Frontal cortex (tissue), 4 donors: ENCODE measurements at places on chromosomes 7 and 10.

DNA sequence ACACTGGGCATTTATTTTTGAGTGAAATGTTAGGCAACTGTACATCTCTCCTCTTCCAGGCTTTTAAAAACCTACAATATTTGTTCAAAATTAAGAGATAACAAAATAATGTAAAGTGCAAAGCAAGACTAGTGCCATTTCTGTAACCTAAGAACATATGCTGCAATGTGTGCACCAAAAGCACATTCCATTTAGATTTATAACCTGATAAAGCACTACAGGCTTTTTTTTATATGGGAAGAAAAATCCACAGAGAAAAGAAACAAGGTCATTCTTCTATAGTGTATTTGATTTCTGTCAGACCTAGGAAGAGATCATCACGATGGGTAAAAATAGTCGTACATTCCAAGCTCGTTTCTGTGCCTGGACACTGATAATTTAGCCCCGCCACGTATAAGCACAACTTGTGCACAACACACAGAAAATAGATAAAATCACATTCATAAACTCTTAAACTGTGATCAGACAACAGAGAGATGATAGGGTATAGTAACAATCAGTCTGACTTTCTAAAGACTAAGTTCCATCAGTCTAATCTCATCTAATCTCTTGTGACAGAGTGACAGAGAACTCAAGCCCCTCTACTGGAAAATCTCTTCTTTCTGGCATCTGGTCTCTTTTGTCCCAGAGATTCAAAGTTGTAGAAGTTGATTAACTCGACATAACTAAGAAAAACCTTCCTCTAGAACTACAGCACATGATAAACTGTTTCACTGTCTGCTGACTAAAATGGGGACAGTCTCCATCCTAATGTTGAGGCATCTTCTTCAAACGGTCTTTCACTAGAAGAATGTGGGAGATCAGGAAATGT lies 6.7 kb downstream of the LAMB1 start:
- no peak for DNase-seq

GRCh38 chr10:89092981-89093380 lies 102.4 kb downstream of the FAS start:
- DNase-seq = no peak

DNA sequence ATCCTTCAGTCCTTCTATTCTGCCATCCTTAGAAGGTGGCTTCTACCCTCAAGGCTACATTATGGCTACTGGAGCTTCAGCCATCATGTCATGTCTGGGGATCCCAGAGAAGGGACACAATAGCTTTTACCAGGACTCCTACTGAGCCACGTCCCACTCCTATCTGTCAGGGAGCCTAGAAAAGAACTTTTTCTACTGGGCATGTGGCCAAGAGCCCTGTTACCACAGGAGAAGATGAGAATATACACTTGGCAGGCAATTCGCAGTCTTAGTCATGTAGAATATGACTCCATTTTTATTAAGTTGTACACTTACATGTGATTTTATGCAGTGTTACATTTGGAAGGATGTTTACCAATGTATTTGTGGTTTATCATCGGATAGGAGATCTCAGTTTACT lies 64.6 kb upstream of the KCNMA1 start:
- DNase-seq = no peak

DNA sequence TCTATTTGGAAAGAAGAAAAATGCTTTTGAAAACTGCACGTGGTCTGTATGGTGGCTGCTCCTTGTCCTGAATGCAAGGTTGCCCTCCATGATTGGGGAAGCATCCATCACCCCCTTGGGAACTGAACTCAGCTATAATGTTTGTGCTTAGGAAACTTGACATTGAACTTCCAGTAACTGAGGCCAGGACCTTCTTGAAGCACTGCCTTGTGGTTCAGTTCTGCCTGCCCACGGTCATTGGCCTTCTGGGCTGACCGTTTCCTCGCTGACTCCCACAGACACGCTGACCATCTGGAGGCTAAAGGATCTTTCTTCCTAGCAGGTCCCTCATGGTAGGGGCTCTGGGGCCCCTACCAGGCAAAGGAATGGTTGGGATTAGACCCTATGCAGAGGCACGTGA lies 247.8 kb downstream of the CAMK1D start:
- DNase-seq = no peak

DNA sequence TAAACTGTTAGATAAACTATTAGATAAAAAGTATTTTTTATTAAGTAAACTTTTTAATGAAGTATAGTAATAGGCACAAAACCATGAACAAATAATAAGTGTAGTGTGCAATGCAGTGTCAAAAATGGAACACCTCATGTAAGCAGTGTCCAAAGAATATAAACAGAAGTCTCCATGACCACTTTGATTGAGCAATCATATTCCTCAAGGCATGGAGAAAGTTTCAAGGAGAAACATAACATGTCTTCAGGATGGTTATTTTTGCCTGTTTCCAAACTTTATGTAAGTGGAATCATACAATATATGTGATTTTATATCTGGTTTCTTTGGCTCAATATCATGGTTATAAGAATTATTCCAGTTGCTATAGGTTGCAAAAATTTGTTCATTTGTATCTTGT lies 6.1 kb upstream of the RELN start:
- no peak for DNase-seq

DNA sequence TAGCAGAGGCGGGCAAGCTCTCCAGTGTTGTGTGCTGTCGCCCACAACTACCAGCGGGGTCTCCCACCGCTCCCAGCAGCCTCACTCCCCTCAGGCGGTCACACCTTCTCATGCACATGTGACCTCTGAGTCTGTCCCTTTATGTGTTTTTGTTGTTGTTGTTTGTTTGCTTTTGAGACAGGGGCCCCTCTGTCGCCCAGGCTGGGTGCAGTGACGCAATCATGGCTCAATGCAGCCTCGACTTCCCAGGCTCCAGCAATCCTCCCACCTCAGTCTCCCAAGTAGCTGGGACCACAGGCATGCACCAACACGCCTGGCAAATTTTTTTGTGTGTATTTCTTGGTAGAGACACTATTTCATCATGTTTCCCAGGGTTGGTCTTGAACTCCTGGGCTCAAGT lies 1.5 kb downstream of the CPSF4 start:
- no peak for DNase-seq

DNA sequence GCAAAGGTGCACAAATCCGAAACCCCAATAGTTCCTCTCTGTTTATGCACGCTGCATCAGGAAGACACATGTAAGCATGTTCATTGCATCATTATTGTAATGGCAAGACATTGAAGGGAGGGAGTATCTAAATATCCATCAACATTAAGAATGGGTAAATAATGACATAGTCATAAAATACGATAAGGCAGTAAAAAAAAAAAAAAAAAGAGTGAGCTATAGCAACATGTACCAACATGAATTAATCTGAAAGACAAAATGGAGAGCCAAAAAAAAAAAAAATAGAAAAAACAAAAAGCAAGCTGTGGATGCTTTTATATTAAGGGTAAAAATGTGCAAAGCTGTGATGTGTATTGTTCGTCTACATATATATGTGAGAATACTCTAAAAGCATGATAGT lies 70.2 kb upstream of the ABLIM1 start:
- DNase-seq = no peak

DNA sequence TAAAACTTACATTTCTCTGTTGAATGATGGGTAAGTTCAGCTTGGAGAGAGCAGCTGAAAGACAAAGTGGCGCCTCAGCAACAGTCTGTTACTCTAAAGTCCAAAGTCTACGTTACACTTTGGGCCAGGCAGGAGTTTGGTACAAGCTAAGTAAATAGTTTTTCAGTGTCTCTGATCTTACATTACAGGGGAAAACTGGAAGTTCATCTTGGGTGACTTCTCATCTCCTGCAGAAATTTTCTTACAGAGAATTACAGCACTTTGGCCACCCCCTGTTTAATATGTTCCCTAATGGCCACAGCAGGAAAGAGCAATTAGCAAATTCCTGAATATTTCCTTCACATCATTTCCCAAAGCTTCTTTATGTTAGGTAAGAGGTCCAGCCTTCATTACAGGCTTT lies 67.1 kb downstream of the ABCC2 start:
- no peak for DNase-seq

GRCh38 chr10:22810643-22811465 lies 96.5 kb upstream of the PIP4K2A start:
- DNase-seq = no peak

DNA sequence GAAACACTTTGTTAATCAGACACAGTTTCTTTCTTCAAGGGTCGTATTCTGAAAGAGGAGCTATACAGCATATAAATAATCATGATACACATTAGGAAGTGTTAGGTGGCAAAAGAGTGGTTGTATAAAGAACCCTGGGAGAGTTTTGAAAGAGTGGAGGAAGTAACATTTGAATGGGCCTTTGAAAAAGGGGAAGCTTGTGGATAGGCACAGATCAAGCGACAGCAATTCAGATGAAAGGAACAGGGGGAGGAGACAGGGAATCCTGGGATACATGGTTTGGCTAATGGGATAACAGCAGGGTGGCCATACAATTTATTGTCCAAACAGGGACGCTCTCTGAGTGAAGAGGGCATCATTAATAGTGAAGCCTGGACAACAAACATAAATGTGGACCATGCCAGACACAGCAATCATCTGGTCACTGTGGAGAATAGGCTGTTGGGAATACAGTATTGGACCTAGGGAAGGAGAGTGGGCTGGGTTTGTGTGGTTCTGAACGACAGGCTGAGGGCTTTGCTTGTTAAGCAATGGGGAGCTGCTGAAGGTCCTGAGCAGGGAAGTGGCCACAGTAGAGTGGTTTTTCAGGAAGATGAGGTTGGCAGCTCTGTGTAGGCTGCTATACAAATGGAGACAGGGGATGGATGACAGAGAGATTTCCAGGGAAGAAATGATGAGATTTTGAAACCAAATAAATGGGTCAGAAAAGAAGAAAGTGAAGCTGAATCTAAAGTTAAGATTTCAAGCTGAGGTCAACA lies 75.9 kb downstream of the ICA1 start:
- no peak for DNase-seq

DNA sequence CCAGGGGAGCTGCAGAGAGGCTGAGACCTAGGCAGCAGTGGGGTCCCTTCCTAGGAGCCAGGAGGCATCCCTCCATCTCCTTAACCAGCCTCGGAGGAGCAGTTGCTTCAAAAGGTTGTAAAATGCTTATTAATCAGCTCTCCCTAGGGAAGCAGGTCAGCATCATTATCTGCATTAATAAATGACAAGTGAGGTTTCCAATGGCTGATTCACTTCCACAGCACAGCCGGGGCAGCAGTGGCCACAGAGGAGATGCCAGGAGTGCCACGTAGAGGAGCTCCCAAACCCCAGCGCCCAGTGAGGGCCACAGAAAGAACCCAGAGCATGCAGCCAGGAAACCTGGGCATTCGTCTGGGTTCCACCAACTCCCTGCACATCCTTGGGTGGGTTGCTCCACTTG lies 8.2 kb upstream of the NPFFR1 start:
- no peak for DNase-seq

DNA sequence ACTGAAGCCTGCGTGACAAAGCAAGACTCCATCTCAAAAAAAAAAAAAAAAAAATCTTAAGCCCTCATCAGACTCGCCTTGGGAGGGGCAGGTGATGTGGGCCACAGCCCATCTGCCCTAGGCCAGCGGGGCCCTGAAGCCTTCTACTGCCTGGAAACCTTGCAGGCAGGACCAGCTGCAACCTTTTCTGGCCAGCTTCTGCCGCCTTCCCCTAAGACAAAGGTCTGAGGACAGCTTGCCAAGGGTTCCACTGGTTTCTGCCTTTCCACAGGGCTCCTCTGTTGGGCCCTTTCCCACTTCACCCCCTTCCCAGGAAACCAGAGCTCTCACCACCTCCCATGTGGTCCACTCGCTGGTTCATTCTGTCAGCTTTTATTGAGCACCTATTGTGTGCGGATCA lies 35.2 kb downstream of the UBTD1 start:
- no peak for DNase-seq

- no peak for DNase-seq
Observed at GRCh38 chr10:112512294-112512693, 65.3 kb downstream of the VTI1A start.

DNA sequence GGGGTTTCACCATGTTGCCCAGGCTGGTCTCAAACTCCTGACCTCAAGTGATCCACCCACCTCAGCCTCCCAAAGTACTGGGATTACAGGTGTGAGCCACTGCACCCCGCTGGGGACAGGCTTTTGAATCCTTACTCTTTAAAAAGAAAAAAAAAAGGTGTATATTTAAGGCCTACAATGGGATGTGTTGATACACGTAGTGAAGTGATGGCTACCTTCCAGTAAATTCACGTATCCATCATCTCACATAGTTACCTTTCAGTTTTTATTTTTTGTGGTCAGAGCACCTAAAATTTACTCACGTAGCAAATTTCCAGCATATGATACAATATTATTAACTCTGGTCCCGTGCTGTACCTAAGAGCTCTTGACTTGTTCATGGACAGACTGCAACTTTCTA lies 119.5 kb upstream of the INSYN2A start:
- DNase-seq = no peak

- DNase-seq = no peak
Observed at GRCh38 chr7:105799006-105799405, 77.4 kb downstream of the ATXN7L1 start.

DNA sequence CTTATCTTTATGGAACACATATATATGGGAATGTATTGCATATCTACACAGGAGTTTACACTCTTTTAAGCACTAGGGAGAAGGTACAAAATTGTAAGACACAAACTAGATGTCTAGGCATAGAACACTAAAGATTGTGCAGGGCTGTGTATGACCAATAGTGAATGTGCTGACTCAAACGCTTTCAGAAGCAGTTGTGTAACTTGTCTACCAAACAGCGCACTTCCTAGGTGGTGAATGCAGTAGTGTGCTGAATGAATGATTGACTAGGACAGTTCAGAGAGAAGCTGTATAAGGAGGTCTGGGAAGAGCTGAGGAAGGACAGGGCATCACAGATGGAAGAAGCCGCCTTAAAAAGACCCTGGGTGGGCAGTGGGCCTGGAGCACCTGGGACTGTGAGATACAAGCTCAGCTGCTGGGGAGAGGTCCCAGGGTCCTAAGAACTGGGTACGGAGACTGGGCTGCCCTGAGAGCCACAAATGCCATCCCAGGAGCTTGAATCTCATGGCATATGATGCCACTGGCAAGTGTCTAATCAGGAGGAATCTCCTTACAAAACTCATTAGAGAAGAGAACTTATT lies 14.2 kb downstream of the CLRN3 start:
- no peak for DNase-seq

DNA sequence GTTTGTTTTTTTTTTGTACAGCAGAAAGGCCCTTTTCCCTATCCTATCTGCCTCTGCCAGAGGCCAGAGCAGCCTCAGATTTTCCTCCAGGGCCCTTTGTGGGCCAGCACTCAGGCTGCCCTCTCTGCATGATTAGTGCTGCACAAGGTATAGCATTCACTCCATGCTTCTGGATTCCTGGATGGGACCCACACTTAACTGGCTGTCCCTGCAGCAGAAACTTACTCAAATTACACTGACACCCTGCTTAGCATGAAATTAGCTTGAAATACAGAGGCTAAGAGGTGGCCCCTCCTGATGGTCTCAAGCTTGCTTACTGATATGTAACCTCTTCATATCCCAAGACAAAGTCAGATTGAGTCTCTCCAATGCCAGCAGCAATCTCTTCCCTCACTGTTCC lies 239.3 kb downstream of the SORCS1 start:
- no peak for DNase-seq
